Activated B cell treated with CpG ODN at 0.5 μM for 24 hours (primary cell): ENCODE measurements at places on chromosomes 5 and 9.

DNA sequence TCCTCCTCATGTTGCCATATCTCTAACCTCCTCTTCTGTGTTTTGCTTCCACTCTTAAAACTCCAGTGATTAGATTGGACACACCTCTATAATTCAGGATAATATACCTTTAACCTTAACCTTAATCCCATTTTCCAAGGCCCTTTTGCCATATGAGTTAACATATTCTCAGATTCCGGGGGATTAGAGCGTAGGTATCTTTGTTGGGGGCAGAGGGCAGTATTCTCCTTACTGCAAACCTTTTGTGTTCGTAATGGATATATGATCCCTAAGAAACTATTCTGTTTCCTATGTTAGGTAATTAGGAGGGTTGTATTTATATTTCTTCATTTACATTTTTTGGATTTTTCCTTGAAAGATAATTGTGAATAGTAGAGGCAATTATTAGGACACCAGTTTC is 99.5 kb downstream of the VPS13A start:
- DNase-seq = no peak

- DNase-seq = no peak
Observed at GRCh38 chr5:62385131-62385530, 18.6 kb downstream of the DIMT1 start.

GRCh38 chr5:149453618-149454415 is 74.7 kb upstream of the IL17B start:
- DNase-seq = no peak

DNA sequence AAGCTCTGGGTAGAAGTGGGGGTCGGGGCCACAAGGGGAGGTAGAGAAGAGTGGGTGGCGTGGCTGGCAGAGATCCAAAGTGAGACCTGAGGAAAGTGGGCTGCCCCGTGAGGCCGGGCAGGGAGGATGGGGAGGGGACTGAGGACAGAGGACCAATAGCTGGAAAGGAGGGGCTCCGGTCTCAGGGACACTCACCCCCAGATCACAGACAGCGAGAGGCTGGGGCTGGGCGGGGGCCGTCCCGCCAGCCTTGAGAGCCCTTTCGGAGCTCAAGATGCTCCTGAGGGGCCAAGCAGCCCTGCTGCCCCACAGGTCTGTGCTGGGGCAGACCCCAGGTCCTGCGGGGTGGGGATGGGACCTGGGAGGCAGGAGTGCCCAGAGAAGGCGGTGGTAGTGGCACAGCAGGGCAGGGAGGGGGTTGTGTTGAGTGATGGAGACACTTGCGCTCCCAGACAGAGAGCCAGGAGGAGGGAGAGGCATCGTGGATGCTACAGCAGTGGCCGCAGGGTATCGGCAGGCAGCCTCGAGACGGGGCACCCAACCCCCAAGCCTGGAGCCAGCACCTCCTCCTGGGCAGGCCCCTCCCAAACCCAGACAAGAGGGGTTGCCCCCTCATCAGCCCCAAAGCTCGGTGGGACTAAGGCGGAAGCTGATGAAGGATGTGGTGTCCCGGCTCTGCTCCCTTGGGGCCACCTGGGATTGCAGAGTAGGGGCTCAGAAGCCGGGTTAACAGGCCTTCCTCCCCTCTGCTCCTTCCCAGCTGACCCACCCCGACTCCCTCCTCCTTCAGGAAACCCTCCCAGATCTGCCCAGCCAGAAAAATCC is 3.4 kb downstream of the SARDH start:
- DNase-seq = no peak
